ENCODE measurements at places on chromosomes 1 and 21. TPM values are rescaled to one million over a fixed set of nuclear protein-coding genes. Genes with fewer than 3 reads are reported as not detected.

DNA sequence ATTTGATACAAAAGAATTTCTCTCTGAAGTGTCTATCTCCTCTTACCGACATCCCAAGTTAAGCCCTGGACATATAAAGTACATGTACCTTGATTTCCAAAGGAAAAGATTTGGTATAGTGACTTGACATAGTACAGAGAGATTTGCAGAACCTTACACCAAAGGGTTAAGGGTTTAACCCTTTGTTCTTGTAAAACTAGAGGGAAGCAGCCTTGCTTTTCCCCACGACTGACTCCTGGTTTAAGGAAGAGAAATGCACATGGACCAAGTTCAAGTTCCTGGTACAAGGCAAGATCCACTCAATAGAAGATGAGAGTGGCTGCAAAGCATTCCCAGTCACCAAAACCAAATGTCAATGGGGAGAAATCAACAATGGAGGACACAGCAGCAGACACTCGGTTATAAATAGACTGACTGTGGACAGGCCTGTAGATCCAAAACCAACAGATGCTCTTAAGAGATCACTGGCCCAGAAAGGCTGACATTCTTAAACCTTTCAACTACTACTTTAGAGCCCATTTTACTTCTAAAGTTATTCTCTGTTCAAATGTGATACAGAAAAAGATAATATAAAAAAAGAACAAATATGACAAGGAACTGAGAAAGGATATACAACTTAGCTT, 69.4 kb downstream of the PUM1 start:
- DNase-seq, result no peak

DNA sequence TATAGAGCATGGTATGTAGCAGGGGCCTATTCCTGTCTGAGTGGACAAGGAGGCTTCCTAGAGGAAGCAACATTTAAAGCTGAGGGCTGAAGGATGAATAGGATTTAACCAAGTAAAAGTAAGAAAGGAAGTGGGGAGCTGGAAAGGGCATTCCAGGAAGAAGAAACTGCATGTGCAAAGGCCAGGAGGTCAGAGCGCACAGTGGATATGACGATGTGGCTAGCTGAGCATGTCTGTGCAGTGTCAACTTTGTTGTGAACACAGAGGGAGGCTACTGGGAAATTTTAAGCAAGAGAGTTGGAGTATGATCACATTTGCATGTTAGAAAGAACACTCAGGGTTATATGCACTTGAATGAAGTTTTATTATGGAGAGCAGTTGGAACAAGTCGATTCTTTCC, 28.6 kb upstream of the JUN start:
- no peak for DNase-seq

DNA sequence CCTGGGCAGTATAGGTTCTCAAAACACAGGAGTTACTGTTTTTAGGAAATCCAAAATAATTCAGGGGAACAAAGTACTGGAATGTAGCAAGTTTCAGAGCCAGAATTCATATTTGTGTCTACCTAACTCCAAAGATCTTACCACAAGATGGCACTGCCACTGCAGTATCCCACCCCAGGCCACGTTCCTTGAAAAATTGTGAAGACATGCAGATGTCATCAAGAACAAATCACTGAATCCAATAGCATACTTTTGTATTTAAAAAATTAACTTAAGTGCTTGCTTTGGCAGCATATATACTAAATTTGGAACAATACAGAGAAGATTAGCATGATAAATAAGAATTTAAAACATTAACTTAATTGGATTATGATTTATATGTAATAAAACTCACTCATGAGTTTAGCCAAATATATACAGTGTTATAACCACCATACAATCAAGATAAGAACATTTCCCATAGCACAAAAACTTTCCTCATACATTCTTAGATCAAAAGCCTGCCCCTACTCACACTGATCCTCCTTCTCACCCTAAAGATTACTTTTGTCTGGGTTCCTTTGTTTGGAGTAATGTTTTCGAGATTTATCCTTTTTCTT, 209.9 kb downstream of the FAF1 start:
- no peak for DNase-seq

- DNase-seq, result no peak
Observed at GRCh38 chr1:162219461-162219860, 150.0 kb downstream of the NOS1AP start.

- DNase-seq, result no peak
Observed at GRCh38 chr1:238672262-238672661, 714.1 kb upstream of the CHRM3 start.

- DNase-seq, result no peak
Observed at GRCh38 chr1:235865565-235866204, 1.0 kb downstream of the LYST start.

- DNase-seq, result no peak
Observed at GRCh38 chr1:196209265-196209664, 399.0 kb downstream of the KCNT2 start.

GRCh38 chr1:231241750-231242149, 738 bp downstream of the GNPAT start:
- DNase-seq, result peak; percentile 37

GRCh38 chr1:30337324-30337620, 386.1 kb downstream of the MATN1 start:
- no peak for DNase-seq

- no peak for DNase-seq
Observed at GRCh38 chr21:35587841-35588380, 472.4 kb downstream of the SETD4 start.

GRCh38 chr1:154736841-154737240, 128.9 kb upstream of the ADAR start:
- DNase-seq, result no peak

- peak; percentile 20 for DNase-seq
Observed at GRCh38 chr21:45499201-45499750, 43.0 kb downstream of the SLC19A1 start.

DNA sequence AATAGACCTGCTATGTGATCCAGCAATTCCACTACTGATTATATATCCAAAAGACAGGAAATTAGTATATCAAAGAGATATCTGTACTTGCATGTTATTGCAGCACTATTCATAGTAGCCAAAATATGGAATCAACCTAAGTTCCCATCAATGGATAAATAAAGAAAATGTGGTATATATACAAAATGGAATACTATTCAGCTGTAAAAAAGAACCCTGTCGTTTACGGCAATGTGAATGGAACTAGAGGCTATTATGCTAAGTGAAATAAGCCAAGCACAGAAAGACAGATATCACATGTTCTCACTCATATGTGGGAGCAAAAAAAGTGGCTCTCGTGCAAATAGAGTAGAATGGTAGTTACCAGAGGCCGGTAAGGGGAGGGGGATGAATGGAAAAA, 9.2 kb downstream of the DNAH14 start:
- no peak for DNase-seq

GRCh38 chr1:54299037-54299436, 99.1 kb downstream of the MRPL37 start:
- peak; percentile 53 for DNase-seq

DNA sequence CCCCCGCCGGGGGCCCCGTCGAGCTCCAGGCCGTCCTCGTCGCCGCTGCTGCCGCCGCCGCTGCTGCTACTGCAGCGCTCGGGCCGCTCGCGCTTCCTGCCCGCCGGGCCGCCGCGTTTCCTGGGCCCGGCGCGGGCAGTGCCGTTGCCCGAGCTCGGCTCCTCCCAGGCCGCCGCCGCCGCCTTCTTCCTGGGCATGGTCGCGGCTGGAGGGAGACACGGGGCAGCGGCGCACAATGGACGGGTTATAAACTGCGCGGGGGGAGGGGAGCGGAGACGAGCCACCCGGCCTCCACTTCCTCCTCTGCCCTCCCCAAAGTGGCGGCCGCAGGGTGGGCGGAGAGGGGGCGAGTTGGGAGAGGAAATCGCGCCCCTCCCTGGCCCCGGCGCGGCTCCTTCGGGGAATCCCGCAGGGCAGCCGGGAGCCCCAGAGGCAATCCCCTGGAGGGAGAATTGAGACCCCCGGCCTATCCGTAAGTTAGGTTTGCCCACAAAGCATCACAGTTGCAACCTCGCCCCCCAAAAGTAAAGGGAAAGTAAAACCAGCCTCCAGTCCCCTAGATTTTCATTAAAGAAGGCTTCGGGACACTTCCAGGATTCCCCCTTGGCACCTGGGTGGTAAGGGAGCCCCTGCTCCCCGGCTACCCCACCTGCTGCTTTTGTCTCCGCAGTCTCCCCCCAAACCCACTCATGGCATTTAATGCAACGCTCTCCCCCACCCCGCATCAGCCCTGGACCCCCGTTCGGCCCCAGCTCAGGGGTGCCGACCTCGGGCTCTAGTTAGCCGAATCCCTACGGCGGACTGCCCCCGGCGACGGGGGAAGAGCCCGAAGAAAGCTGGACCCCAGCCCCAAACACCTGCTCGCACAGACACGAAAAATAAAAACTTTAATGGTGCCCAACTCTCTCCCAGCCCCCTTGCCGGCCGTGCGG, 893 bp downstream of the RCC2 start:
- DNase-seq, result peak; percentile 79

- no peak for DNase-seq
Observed at GRCh38 chr1:208268541-208269337, 24.6 kb upstream of the PLXNA2 start.

GRCh38 chr1:87501738-87502137, 173.1 kb downstream of the LMO4 start:
- DNase-seq, result no peak

- no peak for DNase-seq
Observed at GRCh38 chr1:160420881-160421842, 20.8 kb downstream of the VANGL2 start.

DNA sequence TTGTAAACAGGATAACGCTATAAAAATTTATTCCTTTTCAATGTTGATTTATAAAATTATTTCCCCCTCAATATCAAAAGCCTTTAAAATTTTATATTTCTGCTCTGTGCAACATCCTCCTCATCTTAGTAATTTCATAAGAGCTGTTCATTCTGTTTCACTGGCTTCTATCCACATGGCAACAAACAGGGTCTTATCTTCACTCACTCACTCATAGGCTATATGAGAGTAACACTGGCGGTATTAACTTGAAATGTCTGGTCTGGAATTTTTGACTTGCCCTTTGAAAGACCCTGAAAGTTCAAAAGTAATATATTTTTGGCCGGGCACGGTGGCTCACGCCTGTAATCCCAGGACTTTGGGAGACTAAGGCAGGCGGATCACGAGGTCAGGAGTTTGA, 77.4 kb upstream of the KRTAP11-1 start:
- DNase-seq, result no peak

DNA sequence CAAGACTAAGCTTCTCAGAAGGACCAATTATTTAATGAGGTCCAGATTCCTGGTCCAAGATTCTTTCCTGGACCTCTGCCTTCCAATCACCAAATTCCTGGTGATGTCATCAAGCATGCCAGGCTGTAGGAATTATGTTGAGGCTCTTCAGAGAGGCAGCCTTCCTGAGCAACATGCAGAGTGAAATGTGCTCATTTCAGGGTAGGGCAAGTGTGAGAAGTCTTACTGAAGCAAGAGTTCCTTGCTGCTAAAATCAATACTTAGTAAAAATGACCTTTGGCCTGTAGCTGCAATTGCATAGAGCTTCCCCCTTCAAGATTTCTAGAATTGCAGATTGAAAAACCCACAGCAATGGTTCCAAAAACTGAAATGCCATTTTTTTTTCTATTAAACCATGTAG, 31.7 kb upstream of the BCAR3 start:
- no peak for DNase-seq

DNA sequence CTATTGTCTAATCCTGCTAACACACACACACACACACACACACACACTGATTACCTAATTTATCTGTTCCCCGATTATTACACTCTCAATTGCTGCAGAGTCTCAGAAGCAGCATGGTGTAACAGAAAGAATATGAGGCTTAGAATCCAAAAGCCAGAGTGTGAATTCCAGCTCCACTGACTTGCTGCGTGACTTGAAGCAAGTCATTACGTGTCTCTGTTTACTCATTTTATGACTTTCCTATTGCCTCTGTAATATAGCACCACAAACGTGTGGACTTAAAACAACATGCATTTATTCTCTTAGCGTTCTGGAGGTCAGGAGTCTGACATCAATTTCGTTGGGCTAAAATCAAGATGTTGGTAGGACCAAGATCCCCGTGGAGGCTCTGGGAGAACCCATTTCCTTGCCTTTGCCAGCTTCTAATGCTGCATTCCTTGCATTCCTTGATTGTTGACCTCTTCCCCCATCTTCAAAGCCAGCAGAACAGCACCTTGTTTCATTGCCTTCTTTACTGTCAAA, 55.9 kb upstream of the ATP5PO start:
- DNase-seq, result no peak

GRCh38 chr1:227541796-227542152, 21.6 kb upstream of the ZNF678 start:
- peak; percentile 53 for DNase-seq

GRCh38 chr1:216815260-216816131, 92.3 kb upstream of the ESRRG start:
- DNase-seq, result peak; percentile 39

DNA sequence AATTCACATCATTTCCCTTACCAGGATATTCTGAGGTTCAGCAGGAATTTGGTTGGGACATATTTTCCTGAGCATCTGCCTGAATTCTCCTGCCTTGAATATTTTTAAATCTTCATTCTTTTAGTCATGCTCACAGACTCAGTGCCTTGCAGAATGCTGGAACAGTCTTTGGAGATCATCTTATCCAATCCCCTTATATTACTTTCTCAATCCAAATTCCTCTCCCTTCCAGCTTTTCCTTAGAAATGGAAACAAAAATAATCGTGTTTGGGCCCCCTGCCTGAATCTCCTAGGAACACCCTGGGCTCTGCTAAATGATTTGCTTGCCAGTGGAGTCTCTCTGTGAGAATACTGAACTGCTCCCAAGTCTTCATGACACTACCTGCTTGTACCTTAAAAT, 38.4 kb downstream of the LHX8 start:
- DNase-seq, result no peak

DNA sequence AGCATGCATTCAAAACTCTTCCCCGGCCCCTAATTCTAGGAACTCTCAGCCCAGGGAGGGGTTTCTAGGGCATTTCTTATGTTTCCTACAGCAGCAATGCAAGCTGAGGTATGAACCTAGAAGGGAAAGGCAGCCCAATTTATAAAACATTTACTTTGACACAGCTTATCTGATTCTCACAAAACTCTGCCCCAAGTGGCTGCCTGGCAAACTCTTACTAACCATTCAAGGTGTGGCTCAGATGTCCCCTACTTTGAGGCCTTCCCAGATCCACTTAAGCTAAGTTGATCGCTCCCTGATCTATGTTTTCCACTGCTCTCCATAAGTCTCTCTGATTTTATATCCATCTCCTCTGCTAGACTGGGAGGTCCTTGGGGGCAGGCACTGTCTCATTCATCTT, 35.4 kb downstream of the AK2 start:
- DNase-seq, result no peak

DNA sequence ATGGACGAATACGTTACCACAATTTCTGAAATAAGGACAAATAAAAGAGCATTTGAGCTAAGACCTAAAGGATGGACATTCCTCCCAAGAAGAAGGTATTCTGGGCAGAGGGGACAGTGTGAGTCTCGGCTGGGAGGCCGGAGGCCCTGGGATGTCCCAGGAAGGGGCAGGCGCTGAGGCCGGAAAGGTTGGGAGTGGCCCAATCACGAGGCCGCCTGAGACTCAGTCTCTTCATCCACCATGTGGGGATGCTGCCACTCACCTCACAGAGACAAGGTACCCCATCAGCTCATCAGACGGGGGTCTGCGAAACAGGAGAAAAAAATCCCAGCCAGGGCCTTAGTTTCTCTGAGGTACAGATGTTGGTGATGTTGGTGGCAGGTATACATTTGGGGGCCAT, 24.3 kb upstream of the LAPTM5 start:
- DNase-seq, result peak; percentile 21

The OLIG2 gene
- not detected for total RNA-seq

The DNAJB4 gene
- total RNA-seq, result 99.4 TPM

The DNALI1 gene
- 2.3 TPM for total RNA-seq

The CCDC24 gene
- total RNA-seq, result 1.0 TPM

The RGS4 gene
- total RNA-seq, result 0.52 TPM

The RSPH1 gene
- total RNA-seq, result not detected

The HSF2BP gene
- total RNA-seq, result not detected

The AGT gene
- 54.9 TPM for total RNA-seq

The FAM3B gene
- total RNA-seq, result not detected

Measured in left ventricle myocardium superior (tissue), 1 donor.